ENCODE measurements at places on chromosomes 4 and X.

- no peak for DNase-seq
Measured at GRCh38 chr4:184421533-184422155, 52.7 kb downstream of the IRF2 start.

GRCh38 chr4:98659741-98660462 is 1.5 kb upstream of the TSPAN5 start:
- no peak for DNase-seq

DNA sequence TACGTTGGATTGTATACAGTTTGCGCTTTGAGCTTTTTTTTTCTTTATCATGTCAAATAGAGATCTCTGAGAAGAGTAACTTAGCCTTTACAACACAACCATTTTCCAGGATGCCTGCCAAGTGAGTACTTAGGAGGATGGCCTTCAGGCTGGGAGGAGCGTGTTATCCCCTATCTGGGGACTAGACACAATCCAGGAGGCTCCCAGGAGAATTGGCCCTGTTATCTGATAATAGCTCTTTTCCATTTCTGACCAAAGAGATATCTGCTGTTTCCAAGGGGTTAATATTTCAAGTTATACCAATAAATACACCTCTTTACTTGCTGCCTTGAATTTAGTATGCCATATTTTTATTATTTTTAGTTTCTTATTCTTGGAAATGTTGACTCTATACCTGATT is 169.5 kb upstream of the SMARCAD1 start:
- DNase-seq = no peak

DNA sequence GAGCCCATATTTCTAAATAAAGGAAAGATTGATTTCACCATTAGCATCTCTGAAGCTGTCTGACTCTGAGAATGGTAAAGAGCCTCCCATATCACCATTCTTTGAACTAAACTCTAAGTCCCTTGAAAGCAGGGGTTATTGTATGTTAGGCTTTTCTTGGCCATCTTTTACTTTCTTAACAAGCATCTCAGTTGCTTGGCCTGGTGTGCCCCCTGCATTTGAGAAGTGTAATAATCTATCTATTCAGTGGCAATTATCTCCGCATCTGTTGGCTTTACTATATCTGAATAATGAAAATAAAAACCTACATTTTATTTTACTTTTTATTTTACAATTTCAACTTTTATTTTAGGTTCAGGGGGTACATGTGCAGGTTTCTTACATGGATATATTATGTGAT is 128.3 kb upstream of the ARMCX2 start:
- DNase-seq = no peak

DNA sequence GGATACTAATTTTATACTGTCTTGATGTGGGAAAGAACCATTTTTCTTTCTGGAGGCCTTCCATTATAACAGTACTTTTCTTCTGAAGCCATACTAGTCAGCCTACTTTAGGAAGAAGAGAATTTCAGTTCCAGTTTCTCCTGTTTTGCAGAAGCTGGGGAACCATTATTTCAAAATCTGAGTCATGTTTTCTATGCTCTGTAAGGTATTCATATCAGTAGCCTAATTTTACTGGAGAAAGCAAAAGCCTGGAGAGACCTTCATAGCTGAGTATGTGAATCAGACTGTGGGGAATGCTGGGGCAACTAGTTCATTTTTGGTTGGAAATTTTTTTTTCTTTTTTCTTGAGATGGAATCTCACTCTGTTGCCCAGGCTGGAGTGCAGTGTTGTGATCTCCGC is 22.4 kb downstream of the AFF1 start:
- DNase-seq = no peak

GRCh38 chr4:62080431-62080830 is 880.3 kb downstream of the ADGRL3 start:
- DNase-seq = no peak

GRCh38 chrX:50719614-50720013 is 94.4 kb downstream of the SHROOM4 start:
- no peak for DNase-seq

- DNase-seq = no peak
Measured at GRCh38 chr4:109111031-109111430, 191.4 kb downstream of the COL25A1 start.

DNA sequence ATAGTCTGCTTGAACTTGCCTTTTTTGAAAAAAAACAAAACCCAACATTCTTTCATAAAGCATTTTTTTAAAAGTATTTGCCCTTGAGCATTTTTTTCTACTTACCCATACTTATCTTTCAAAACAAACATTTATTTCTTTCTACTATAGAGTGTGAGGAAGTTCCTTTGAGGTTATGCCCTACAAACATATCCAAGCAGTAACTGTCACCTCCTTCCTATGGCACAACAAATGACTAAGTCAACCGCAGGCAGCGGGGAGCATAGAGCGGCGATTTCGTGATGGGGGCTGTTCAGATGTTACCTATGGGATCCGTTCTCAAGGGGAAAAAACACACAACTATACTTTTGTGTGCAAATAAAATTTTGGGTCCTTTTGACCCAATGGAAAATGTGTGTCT is 19.4 kb downstream of the SPRY1 start:
- no peak for DNase-seq

GRCh38 chr4:93788712-93789111 is 39.8 kb upstream of the ATOH1 start:
- no peak for DNase-seq

GRCh38 chr4:102733084-102733483 is 27.7 kb downstream of the MANBA start:
- DNase-seq = no peak

DNA sequence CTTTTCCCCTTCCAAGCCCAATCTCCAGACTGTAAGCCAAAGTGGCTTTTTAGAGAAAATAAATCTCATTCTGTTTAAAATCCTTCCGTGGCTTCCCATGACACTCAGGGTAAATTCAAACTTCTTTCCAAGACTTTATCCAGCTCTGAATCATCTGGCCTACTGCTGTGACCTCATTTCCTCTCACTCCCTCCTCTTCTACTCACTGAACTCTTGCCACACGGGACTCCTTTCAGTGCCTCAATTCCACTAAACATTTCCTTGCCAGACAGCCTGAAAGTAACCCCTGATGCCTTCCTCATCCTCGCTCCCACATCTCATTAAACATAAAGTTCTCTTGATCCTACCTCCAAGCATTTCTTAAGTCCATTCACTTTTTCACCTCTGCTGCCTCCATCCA is 27.8 kb upstream of the RNF128 start:
- DNase-seq = no peak

DNA sequence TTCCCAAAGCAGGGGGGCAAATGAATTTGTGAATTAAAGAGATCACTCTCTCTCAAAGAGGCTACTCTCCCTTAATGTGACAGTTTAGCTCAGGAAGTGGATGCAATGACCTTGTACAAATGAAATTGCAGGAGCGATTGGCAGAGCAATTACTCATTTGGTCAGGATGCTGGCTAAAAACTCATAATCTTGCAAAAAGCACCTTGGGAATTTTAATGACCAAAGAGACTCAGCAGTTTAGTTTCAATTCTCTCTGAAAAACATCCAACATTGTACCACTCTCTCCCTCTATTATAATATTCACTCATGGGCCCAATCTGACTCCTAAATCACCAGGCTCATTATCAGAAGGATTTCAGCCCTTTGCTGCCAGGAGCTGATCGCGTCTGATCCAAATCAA is 26.1 kb downstream of the PDGFC start:
- DNase-seq = no peak

DNA sequence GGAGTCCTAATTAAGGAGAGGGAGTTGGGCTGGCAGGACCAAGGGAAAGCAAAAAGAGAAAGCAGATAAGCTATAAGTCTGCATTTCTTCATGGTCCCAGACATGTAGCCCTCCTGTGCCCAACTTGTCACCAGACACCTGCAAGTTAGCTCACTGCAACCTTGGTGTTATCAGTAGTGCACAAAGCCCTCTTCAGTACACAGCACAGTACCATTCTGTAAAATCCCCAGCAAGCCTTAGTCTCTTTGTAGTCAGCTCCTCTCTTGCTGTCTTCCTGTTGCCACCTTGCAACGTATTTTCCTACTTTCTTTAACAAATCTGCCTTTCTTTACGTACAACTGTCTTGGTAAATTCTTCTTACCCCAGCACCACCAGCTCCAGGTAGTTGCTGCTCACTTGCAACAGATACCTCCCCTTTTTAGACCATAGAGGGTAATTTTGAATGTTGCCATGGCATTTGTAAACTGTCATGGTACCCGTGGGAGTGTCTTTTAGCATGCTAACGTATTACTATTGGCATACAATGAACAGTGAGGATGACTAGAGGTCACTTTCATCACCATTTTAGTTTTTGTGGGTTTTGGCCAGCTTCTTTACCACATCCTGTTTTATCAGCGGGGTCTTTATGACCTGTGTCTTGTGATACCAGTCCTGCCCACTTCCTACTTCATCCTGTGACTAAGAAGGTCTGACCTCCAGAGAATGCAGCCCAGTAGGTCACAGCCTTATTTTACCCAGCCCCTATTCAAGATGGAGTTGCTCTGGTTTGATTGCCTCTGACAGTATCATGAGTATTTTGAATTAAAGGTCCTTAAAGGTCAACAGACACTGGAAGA is 28.3 kb upstream of the AP1S2 start:
- DNase-seq = no peak

- no peak for DNase-seq
Measured at GRCh38 chr4:19309378-19309777, 942.3 kb upstream of the SLIT2 start.

- no peak for DNase-seq
Measured at GRCh38 chrX:68433981-68434299, 645 bp upstream of the OPHN1 start.

DNA sequence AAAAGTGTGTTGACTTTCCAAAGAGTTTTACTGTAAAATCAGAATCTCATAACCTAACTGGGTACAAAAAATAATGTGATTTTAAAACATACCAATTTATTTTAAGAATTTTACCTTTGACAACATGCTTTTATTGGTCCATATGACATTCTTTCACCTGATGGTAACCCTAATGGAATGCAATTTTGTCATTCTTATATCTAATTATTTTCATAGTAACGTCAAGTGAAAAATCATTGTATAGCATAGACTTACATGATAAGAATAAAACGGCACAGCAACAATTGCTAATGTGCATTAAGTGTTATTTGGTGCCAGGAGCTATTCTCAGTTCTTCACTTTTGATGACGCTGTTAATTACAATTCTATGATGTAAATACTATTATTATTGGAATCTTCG is 13.6 kb downstream of the UNC5C start:
- DNase-seq = no peak

- DNase-seq = no peak
Measured at GRCh38 chr4:87257523-87257922, 37.1 kb upstream of the KLHL8 start.

- no peak for DNase-seq
Measured at GRCh38 chrX:137354851-137355250, 211.1 kb upstream of the ZIC3 start.

DNA sequence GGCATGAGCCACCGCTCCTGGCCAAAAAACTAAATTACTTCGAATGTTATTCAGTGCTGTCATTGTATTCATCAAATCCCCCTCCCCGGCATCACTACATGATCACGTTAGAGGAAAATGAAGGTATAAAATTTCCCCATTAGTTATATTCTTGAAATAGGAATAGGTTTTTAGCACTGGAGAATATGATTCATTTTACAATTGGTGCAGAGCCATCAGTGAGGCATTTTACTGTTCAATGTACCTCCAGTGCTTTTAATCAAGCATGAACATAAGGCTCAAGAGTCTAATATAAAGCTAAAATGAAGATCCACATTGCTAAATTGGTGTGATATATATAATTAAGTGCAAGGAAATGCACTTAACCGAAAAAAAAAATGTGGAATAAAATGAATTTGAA is 18.3 kb downstream of the KLF3 start:
- DNase-seq = no peak

DNA sequence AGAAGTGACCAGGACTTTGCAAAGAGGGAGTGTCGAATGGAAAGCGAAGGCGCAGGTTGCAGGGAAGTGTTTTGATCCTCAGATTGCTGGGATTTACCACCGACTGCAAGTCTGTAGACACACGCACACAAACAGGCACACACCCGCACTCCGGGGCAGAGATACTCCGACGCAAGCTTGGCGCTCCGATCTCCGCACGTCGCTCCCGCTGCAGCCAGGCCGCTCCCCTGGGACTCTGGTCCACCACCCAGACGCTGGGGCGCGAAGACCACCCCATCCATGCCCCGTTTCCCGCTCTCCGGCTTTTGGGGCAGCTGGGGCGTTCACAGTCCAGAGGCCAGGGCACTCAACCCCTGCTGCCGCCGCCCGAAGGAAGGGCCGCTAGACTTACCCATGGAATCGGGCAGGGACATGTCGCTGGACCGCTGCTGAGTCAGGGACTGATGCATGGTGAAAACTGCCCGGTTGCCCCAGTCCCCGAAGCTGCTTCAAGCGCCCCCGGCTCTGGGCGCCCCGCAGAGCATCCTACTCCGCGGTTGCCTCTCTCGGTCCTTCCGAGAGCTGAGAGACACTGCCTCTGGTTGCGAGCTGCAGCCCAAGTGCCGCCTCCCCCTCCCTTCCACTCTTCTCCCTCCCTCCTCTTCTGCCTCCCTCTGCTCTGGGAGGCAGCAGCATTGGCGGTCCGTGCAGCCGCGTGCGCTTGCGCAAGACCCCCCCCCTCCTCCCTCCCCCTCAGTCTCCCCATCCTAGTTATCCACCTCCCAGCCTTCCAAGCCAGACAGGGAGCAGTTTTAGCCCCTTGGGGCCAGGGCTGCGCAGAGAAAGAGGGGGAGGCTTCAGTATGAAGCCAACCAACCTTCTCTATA is at the start of gene TMEM255A:
TMEM255A (minus strand) TSS at position 601 of the 866 bp plus-strand sequence; CDS start at position 449, 152 bp downstream.
- no peak for DNase-seq

GRCh38 chrX:78957049-78957767 is 12.0 kb downstream of the P2RY10 start:
- DNase-seq = no peak

GRCh38 chr4:14259936-14260335 is 632.4 kb upstream of the BOD1L1 start:
- no peak for DNase-seq

DNA sequence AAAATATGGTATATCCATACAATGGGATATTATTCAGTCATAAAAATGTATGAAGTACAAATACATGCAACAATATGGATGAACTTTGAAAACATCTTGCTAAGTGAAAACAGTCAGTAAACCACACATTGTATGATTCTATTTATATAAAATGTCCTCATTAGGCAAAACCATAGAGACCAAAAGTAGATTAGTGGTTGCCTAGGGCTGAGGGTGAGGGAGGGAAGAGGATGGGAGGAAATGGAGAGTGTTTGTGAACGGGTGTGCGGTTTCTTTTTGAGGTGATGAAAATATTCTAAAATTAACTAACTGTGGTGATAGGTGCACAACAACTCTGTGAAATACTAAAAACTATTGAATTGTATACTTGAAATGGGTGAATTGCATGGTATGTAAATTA is 29.6 kb downstream of the TEX11 start:
- DNase-seq = no peak

DNA sequence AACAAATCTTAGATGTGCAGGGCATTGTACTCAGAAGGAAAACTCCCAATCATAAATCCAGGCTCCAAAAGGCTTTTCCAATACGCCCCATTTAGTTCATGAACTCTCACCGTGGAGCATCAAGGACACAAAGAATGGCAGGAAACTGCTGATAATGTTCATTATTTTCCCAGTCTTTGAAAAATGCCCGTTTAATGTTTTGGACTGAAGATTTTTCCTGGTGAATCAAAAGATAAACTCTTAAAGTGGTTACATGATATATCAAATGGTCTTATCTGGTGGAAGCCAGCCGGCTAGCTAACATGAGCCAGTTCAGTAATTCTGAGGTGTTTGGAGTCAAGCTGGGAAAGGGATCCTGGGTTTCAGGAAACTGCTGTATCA is 62.1 kb upstream of the AP1S2 start:
- no peak for DNase-seq

GRCh38 chr4:7781366-7781765 is 158.3 kb downstream of the AFAP1 start:
- DNase-seq = no peak

- no peak for DNase-seq
Measured at GRCh38 chr4:168690199-168690598, 193.3 kb downstream of the PALLD start.

All from activated effector memory CD4-positive, alpha-beta T cell treated with Interleukin-2 at 50 U/mL for 16 hours (primary cell).